Effector memory CD4-positive, alpha-beta T cell (primary cell): ENCODE measurements at places on chromosomes 1 and 21.

- DNase-seq = no peak
Measured at GRCh38 chr1:15727866-15728534, 8.1 kb upstream of the SLC25A34 start.

DNA sequence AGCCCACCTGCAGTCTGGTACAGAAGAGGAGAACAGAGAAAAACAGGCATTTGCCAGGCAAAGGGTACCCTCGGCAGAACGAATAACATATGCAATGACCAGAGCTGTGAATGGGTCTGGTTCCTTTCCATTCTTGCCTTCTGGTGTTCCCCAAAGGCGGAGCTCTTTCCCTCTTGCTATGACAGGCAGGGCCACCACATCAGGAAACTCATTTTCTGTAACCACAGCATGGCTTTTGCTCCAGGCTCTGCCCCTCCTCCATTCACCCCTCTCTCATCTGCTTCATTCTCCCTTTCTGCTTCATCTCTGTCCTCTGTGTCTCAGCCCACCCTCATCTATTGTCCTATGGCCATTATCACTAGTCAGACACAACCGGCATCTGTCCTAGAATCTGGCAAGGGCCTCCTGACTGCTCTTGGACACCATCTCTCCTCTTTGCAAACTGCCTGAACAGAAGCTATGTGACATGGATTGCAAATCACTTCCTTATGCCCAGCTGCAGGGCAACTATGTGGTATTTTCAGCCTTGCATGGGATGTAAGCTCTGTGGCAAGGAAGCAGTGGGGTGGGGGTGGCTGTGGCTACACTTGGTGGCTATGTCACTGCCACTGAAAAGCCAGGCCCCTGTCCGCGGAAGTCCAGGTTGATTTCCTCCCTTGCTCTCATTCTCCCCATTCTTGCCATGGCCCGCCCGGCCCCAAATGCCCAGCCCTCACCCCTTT is 78.8 kb upstream of the ABCD3 start:
- DNase-seq = no peak

DNA sequence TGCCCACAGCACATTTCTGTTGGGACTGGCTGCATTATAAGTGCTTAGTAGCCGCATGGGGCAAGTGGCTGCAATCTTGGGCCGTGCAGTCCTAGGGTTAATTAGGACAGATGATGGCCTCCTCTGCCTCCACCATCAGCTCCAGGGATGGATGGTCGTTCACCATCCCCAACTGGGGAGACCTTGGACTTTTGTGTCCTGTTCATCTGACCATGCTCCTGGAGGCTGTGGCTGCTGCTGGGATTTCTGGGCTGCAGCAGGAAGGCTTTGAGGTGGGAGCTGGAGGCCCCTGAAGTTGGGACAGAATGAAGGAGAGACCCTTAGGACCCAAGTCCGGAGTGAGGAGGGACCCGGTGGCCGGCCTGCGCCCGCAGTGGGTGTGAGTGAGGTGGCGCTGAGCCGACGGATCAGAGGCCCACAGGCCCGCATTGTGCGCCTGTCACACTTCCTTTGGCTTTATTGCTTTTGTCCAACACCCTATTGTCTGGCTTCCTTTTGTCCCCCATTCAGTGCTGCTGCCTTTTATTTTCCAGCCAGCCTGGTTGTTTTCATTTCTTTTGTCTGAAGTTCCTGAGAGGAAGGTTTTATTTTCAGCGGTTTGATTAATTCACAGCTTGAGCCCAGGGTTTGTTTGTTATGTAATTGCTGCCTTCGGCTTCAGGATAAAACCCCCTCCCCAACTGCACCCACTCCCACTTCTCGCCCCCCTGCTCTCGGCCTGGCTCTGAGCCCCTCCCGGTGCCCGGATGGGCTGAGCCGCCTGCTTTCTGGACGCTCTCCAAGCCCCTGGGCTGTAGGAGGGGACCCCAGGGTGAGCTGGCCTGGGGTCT is 35.6 kb downstream of the SOX13 start:
- DNase-seq = no peak

- DNase-seq = no peak
Measured at GRCh38 chr1:178092878-178093493, 918 bp upstream of the RASAL2 start.

GRCh38 chr1:27659497-27660299 is 12.3 kb downstream of the IFI6 start:
- DNase-seq = peak; percentile 78

DNA sequence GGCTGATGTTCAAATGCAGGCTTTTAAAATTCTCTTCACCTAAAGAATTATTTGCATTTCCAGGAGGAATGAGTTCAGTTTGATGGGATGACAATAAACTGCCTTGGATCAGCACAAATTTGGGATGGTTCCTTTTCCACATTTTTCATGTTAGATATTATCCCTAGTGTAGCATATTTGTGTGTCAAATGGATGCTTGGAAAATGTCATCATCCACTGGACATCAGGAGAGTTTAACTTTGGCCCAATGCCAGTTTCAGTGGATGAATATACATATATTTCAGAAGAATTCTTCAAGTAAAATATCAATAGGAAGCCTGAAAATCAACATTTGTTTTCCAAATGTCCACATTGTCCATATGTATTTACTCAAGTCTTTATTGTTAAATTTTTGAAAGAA is 116.5 kb upstream of the COL24A1 start:
- DNase-seq = no peak

DNA sequence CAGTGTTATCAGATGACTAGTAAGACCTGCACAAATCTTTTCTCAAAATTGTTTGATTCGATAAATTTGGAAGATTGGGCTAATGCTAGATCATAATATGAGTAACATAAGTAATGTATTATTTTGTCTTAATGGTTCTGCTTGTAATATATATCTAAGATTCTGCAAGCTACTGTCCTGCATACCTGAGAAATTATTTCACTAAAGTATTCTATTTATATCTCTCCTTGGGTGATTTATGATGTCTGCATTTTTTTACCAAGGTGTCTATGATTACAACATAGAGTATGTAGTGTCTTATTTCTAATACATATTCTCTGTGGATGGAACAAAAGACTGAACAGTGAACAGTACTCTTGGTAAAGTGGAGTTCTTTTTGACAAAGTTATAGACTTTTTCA is 166.6 kb downstream of the CLEC20A start:
- DNase-seq = no peak

DNA sequence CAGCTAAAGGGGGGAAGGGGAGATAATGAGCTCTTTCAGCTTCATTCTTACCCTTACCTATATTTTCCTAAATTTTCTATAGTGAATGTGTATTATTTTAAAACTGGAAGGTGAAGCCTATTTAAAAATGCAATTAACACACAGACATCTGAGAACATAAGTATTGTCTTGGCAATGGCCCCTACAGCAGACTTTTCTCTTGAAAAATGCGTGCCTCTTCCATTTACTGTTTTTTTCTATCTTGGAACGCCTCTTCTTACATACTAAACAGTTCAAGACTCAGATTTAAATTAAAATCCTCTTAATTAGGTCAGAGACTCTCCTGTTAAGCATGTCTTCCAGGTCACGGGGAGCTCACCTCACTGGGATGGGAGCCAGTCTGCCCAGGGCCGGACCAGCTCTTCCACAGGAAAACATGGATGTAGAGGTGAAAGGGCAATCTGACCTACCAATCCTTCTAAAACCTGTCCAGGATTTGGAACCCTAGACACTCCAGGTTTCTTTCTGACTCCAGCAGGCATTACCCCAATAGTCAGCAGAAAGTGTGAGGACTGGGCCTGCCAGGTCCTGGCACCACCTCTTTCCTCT is 137.3 kb downstream of the ZNF281 start:
- DNase-seq = no peak

- no peak for DNase-seq
Measured at GRCh38 chr1:114467491-114467890, 43.5 kb downstream of the TRIM33 start.

DNA sequence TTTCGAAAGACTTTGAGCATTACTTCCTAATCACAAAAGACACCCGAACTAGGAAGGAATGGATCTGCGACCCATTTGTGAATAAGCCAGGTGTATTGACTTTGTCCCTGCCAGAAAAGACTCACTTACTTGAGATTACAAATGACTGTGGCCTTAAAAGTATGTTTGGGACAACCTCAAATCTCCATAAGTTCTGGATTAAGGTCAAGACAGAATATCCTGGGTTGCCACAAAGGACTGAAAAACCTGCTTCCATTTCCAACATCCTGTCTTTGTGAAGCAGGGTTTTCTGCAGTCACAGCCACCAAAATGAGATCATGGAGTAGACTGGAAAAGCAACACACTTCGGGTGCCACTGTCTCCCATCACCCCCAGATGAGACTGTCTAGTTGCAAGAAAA is 537.4 kb upstream of the ZRANB2 start:
- no peak for DNase-seq

- DNase-seq = no peak
Measured at GRCh38 chr1:30418939-30419720, 304.3 kb downstream of the MATN1 start.

GRCh38 chr1:174114788-174115448 is 44.4 kb upstream of the RABGAP1L start:
- no peak for DNase-seq

DNA sequence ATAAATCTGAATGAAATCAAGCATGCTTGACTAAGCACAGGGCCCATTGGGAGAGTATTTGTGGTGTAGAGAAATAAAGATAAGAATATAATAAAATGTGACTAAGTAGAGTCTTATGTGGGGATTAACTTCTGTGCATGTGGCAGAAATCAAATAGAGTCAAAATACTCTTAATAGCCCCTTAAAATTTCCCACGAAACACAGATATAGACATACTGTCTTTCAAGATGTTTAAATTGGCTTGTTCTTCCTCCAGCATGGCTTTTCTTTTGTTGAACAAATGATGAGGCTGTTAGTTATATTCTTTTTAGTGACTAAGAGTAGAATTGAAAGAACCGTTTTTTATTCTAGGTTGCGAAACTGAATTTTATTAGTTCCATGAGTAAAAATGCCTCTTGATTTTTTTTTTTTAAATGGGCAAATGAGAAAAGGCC is 112.3 kb downstream of the RPS6KC1 start:
- no peak for DNase-seq

DNA sequence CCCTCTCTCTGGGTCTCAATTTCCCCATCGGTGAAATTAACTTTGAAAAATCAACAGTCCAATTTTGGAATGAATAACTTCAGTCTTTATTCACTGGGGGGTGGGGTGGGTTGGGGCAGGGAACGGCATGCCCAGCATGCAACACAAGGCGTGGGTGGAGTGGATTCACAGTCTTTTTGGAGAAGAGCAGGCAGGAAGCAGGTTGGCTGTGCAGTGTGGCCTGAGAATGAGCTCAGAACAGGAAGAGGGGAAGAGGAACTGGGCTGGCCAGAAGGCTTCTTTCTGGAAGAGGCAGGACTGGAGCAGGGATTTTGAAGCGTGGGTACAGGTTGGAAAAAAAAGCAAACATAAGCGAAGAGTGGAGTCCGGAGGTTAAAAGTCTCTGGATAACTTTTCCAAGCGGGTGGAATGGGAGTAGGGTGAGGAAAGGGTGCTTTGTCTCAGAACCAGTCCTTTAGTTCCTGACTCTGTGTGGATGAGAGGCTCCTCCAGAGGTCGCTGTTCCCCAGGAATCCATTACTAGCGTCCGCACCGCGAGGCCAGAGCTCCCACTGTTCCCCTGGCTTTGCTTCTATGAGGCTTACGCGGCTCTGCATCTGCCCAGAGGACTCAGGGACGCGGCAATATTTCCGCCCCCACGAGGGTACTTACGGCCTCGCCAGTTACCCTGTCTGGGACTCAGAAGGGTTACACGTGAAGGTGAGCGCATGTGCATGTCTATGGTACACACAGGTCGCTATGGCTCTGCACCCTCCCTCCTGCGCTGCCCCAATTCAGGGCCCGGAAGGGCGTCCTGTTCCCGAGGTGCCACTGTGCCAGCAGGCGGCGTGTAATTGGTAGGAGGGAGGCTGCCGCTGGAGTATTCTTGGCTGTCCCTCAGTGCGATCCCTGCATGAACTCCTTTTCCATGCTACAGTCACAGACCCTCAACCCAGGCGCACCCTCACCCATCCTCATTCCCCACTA is 5.5 kb upstream of the FOXD2 start:
- no peak for DNase-seq

DNA sequence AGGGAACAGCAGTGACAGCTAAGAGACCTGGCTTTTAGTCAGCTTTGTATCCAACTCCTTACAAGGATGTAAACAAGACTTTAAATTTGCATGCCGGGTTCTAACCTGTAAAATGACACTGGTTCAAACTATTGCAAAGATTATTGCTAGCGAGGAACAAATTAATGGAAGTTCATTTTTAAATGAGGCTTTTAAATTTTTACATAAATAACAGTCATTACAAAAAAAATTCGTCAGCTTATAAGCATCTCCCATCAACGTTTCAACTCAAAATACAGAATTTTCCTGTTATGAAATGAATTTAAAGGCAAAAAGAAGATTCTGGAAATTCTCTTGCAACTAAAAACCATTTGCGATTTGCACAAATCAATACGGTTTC is 668 bp downstream of the KIF14 start:
- no peak for DNase-seq
